Fibroblast of skin of left biceps (primary cell): ENCODE measurements at places on chromosomes 11 and 22.

DNA sequence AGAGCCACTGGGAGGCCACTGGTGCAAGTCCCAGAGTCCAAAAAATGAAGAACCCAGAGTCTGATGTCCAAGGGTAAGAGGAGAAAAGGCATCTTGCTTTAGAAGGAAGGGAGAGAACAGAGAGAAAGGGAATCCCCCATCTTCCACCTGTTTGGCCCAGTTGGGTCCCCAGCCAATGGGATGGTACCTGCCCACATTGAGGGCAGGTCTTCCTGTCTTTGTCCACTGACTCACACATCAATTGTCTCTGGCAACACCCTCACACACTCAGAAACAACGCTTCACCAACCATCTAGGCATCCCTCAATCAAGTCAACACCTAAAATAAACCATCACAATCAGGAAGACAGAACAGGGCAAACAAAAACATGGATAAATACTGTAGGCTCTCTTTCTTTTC is 6.3 kb downstream of the COMMD9 start:
- DNase-seq, result no peak

DNA sequence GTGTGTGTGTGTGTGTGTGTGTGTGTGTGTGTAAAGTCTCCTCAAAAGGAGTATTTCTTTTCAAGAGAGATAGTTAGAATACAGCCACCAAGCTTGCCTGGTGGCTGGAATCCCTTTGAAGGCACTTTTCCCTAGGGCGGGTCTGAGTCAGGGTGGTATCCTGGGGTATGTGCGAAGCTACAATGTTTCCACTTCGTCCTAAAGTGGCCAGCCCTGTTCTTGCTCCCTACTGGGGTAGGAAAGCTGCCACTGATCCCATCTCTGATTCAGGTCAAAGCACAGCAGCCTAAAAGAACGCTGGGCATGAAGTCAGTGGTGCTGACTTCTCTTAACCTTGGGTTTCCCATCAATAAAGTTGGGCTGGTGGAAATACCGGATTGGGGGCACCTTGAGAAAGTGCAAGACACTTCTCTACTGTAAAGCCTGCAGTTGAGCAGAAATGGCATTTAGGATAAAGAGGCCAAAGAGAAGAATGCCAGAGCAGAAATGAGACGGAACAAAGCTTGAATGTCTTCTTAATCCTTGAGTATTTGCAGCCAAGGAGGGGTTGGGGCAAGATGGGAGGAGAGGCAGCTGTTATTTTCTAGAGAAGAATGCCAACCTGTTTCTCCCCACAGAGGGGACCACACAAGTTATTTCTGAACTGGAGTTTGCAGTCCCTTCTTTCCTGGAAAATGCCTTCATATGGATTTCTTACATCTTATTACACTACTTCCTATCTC is 35.3 kb downstream of the ZNRF3 start:
- DNase-seq, result no peak

DNA sequence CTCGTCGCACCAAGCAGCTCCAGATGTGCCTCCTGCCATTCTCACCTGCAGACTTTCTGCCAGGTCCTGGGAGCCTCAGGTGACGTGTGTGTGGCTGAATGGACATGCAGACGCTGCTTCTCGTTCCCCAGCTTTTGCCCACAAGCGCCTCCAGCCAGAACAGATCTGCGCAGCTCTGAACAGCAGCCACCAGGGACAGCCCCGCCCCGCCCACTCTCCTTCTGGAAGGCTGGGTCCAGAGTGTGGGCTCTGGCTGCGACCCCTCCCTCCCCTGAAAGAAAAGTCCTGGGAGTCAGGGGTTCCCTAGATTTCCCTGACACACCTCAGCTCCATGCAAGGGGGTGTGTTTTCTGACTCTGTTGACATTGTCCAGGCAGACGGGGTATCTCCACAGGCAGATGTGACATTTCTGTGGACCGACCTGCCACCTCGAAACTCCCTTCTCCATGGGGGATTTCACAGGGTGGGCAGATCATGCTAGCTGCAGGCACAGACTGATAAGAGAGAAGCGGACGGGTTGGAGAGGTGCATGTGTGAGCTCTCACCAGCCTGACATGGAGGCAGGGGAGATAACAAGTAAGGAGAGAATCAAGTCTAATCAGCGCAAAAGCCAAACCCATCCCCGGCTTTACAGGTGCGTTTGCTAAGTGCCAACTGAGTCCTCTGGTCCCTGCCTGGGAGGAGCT is 19.8 kb downstream of the SLCO2B1 start:
- DNase-seq, result no peak

- no peak for DNase-seq
Measured at GRCh38 chr22:38744981-38745380, 10.8 kb downstream of the SUN2 start.

DNA sequence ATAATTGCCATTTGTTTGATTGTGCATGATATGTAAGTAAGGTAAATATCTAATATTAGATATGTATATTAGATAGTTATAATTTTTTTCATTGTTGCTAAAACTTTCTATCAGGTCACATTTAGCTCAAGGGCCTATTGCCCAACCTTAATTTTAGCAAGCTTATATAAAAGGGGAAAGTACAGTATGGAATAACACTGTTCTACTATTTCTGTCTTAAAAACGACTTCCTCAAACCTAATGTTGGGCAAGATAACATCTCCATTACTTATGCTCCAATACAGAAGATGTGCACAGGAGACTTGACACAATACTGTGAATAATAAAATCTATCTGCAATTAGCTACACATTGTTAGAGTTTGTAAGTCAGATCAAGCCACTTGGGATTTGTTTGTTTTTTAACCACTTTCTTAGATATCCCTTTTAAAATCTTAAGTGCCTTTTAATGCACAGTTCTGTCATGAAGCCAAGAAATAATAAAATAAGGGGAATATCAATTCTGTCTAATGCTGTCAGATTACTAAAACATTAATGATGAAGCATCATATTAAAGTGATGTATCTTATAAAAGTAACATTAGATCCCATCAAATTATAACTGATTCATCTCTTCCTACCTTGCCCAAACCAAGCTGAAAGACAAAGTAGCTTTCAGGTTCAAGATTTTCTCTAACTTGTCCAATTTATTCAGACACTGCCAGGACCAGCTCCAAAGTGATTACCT is 98.1 kb downstream of the SIK3 start:
- DNase-seq, result no peak

- no peak for DNase-seq
Measured at GRCh38 chr11:124754710-124755109, 2.7 kb upstream of the VSIG2 start.

DNA sequence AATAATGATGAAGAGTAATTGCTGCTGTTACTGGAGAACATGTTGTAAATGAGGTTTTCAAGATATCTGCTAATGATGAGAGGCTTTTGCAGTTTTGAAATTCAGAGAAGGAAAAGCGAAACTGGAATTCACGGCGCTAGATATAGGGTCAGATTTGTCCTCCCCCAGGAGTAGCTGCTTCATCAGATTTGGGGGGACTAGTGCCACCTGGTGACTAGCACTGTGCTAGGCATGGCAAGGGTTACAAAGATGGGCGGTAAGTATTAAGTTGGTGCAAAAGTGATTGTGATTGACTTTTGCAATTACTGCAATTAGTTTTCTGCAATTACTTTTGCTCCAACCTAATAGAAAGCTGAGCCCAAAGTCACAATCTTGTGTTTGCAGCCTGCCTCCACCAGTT is 879.9 kb upstream of the TENM4 start:
- no peak for DNase-seq

GRCh38 chr11:95725196-95725595 is 64.4 kb downstream of the FAM76B start:
- no peak for DNase-seq

GRCh38 chr11:114607753-114608459 is 12.3 kb upstream of the NXPE4 start:
- no peak for DNase-seq

- DNase-seq, result no peak
Measured at GRCh38 chr11:36048496-36049247, 104.8 kb downstream of the LDLRAD3 start.

GRCh38 chr22:30265823-30266444 is 717 bp downstream of the OSM start:
- DNase-seq, result no peak

GRCh38 chr11:102459393-102459792 is 6.8 kb upstream of the TMEM123 start:
- DNase-seq, result no peak

- no peak for DNase-seq
Measured at GRCh38 chr11:45961751-45962240, 39.3 kb downstream of the LARGE2 start.

GRCh38 chr11:22521226-22521625 is 104.4 kb downstream of the FANCF start:
- peak; percentile 39 for DNase-seq

GRCh38 chr11:10866893-10867331 is 9.1 kb upstream of the ZBED5 start:
- DNase-seq, result no peak

GRCh38 chr11:67355794-67356386 is 2.5 kb upstream of the POLD4 start:
- no peak for DNase-seq

- no peak for DNase-seq
Measured at GRCh38 chr11:97158243-97158642, 768.4 kb downstream of the JRKL start.

DNA sequence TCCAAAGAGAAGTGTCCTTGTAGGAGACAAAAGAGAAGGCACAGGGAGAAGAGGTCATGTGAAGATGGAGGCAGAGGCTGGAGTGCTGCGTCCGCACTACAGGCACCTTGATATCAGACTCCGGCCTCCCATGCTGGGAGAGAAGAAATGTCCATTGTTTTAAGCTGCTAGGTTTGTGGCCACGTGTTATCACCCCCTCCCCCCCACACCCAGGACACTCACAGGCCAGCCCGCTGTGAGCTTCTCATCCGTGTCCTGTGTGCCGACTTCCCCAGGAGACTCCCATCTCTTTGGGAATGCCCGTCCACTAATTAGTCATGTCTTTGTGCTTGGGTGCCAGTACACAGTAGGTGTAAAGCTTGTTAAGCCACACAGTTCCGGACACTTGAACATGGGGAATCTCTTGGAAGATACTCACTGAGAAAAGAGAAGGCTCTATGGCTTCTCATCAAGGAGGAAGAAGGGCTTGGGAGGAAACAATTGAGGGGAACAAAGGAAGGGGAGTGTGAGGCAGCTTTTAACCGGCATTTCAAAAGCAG is 1234.7 kb downstream of the TBC1D22A start:
- no peak for DNase-seq

DNA sequence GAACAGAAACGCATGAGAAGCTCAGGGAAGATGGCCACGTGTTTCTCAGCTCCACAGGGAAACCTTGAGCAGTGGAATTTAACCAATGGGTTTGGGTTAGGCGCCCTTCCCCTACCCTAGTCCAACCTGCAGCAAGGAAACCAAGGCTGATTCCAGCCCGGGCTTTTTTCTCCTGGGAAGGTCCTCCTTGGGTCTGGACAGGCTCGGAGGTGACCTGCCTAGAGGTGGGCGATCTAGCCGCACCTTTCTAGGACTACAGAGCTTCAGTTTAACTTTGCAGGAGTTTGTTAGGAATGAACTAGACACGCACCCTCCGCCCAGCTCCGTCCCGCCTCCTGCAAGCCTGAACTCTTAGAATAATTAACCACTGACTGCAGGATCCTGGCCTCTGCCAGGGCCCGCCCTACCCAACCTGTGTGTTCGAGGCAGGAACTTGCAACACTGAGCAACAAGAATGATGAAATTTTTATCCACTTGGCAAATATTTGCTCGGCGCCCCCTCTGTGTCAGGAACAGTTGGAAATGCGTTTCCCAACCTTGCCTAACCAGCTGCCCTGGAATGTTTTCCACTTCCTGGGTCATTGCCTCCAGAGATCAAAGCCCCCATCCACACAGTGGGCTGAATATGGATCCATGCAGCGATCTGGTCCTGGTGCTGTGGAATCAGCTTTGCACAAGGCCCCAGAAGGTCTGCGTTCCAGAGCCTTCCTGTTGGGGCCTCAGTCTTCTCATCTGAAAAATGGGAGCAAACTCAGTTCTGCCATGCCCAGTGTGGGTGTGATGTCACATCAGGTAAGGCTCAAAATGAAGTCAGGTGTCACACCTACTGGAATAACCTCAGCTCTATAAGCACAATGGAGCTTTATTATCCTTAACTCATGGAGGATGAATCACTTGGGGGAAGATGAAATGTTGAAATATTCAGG is 13.3 kb downstream of the MPST start:
- peak; percentile 48 for DNase-seq

- DNase-seq, result no peak
Measured at GRCh38 chr22:19879992-19880785, 25.5 kb upstream of the GNB1L start.

DNA sequence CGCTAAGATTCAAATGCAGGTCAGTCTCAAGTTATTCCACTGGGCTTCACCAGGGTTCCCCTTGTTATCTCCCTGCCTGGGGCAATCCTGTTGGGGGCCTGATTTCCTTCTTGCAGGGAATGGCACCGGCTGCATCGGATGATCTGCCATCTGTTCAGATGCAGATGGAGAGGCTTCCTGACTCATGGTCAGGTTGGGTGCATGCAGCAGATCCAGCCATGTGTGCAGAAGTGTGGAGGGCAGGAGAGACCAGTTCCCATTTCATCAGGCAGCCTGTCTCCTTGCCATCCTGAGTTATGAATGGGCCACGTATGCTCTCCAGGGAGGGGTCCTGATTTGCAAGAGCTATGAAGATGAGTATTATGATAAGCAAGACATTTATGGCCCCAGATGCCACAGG is 161.2 kb upstream of the PLET1 start:
- no peak for DNase-seq

GRCh38 chr11:35683728-35684339 is 21.3 kb downstream of the TRIM44 start:
- DNase-seq, result no peak

DNA sequence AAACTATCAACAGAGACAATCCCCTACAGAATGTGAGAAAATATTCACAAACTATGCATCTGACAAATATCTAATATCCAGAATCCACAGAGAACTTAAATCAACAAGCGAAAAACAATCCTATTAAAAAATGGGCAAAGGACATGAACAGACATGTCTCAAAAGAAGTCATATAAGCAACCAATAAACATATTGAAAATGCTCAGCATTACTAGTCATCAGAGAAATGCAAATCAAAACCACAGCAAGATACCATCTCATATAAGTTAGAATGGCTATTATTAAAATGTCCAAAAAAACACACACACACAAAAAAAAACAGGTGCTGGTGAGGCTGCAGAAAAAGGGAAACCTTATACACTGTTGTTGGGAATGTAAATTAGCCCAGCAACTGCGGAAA is 8.3 kb upstream of the OR52E8 start:
- DNase-seq, result no peak

DNA sequence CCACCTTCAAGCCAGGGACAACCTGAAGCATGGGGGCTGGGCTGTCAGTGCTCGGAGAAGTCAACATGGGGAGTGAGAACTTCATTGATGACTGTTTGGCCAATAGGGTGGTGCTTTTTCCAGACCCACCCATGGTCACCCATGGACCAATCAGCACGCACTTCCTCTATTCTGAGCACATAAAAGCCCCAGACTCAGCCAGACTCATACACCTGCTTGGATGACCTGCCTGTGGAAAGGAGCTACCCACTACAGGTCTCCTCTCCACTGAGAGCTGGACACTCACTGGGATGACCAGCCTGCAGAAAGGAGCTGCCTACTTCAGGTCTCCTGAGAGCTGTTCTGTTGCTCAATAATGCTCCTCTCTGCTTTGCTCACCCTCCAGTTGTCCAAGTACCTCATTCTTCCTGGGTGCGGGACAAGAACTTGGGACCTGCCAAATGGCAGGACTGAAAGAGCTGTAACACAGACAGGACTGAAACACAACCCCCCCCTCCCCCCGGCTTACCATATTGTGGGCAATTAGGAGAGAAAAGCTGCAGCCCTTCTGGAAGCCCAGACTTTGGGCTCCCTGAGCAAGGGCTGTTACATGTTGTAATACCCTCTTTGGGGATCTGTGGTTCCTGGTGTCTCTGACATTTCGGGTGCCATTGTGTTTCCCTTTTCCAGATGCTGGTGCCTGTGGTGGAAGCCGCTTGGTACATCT is 44.4 kb upstream of the WNT11 start:
- no peak for DNase-seq
